T1000 (cell line): ENCODE measurements at places on chromosomes 13 and 19.

DNA sequence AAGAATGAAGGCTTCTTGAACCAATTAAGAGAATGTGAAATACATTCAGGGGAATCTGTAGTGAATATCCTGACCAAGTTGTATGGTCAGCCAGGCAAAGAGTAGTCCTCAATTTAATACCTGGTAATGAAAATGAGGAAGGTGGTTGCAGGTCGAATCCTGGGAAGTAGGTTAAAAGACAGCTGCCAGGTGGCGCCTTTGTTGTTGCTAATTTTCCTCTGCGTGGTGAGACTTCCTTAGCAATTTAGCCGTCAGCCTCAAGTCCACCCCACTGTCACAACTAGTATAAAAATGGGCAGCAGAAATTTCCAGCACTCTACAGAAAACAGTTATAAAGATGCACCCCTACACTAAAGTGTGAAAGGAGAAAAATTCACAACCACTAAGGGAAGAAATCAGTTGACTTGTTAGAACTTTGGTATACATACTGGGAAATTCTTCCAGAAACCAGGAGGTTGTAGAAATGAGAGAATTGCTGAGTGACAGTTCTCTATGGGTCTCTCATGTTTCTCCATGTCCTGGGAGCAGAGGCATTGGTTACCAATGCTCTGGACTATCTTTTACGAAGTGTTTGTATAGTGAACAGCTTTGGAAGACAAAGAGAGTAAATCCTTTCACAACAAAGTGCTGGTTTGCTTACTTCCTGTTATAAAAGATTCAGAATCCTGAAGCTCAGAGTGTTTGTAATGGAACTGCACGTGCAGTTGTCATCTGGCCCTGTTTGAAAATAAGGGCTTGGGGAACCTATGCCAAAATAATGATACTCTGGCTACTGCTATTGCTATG lies 235.9 kb downstream of the NHLRC3 start:
- DNase-seq, result no peak

DNA sequence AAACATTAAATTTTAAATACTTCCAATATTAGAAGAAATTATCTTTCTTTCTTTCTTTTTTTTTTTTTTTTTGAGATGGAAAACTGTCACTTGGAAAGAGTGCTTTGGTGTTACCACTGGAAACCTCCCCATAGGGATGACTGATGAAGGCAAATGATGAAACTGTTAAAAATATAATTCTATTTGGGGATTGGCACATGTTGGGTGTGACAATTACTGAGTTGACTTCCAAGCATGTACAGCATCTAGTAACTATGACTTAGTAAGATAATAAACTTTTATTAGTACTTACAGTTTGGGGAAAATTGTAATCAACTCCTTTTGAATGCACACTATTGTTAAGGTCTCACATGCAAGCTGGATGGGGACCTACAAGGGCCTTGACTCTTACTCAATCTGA lies 592.5 kb downstream of the KCTD12 start:
- no peak for DNase-seq

DNA sequence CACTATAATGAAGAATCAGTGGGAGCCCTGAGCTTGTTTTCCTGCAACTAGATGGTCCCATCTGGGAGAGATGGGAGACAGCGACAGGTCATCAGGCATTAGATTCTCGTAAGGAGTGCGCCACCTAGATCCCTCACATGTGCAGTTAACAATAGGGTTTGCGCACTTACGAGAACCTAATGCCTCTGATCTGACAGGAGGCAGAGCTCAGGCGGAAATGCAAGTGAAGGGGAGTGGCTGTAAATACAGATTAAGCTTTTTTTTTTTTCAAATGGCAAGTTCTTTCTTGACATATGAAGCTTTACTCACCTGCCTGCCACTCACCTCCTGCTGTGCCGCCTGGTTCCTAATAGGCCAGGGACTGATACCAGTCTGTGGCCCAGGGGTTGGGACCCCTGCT lies 14.4 kb downstream of the CDC16 start:
- DNase-seq, result no peak

GRCh38 chr13:23697772-23698313 lies 127.6 kb downstream of the TNFRSF19 start:
- DNase-seq, result no peak
